NCI-H526 (cell line): ENCODE measurements at places on chromosomes 5 and 9.

DNA sequence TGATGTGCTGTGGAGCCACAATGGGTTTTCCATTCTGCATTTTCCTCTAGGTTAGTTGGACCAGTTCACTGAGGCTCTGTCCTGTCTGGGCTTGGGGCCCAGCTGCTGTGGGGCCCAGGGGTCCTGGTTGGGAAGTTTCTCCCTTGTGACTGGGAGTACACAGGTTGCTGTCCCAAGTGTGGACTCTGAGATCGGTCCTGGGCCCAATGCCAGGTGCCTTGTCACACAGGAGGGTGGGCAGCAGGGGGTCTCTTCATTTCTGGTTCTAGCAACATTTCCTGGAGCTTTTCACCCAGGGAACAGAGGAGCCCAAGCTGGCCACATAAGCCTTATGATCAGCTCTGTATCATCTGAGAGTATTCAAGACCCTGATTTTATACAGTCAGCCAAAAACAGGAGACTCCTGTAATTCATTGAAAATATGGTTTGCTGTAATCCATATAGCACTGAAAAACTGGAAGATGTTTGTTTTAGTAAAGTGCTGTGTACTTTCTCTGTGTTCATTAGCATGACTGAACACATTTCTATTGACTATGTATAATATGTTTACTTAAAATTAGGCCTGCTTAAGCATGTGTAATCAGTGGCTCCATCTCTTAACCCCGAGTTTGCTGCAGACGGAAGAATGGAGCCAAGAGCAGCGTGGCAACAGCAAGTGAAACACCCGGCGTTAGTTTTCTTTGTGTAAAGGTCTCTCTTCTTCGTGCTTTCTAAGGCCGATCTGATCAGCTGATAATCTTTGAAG, 62.5 kb downstream of the MVB12B start:
- no peak for DNase-seq

DNA sequence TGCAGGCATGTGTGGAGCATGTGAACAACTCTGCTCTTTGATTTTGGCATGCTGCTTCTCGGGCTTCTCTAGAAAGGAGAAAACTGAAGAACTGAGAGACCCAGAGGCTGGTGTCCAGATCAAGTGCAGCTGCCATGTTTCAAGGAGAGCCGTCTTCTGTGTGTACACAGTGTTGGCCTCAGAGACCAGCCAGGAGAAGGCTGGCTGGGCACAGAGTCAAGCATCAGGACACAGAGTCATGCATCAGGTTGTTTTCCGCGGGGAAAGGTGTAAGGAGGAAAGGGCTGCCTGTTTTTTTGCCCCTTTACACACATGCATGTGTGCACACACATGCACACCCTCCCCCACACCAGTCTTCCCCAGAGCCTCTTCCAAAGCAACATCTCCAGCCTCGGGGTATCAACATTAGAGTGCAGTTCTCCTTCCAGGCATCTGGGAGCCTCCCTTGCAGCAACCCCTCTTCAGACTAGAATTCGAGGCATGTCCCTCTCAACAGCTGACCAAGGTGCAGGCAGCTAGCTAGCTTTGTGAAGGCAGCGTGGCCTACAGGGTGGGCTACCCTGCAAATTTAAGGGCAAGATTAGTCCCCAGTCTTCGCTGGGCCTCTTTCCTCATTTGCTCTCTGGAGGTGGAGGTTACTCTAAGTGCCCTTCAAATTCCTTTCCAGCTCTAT, 180.9 kb downstream of the AOPEP start:
- DNase-seq = no peak

- DNase-seq = no peak
Observed at GRCh38 chr9:131126059-131126426, 657 bp downstream of the NUP214 start.

DNA sequence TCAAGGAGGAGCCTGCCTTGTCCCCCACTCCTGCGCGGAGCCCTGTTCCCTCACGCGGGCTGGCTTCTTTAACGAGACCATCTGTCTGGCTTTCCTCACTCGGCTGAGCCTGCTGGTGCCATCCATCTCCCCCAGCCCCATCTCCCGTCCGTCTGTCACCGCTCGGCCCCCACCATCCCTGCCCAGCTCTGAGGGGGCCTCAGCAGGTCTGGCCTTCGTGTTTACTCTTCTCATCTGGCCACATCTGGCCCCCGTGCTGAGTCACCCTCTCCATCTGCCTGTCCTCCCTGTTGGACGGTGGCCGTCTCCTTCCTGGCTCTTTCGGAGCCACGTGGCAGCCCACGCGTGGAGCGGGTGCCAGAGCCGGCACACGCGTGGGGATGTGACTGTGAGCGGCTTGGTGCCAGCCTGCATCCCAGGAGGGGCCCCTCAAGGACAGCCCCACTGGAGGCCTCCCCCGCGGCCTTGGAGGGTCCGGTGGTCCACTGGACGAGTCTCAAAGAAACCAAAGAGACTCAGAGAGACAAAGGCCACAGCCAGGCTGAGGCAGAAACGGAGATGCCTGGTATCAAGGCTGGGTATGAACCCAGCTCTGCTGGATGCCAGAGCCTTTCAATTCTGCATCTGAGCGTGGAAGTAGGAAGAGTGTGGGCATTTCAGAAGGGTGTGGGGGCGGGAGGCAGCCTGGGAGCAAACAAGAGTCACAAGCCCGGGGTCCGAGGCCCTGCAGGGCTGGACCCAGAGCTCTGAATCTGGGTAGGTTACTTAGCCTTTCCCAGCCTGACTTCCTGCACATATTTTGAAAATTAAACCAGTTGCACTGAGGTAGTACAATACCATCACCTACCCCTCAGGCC, 76.7 kb upstream of the UNC5A start:
- DNase-seq = no peak

DNA sequence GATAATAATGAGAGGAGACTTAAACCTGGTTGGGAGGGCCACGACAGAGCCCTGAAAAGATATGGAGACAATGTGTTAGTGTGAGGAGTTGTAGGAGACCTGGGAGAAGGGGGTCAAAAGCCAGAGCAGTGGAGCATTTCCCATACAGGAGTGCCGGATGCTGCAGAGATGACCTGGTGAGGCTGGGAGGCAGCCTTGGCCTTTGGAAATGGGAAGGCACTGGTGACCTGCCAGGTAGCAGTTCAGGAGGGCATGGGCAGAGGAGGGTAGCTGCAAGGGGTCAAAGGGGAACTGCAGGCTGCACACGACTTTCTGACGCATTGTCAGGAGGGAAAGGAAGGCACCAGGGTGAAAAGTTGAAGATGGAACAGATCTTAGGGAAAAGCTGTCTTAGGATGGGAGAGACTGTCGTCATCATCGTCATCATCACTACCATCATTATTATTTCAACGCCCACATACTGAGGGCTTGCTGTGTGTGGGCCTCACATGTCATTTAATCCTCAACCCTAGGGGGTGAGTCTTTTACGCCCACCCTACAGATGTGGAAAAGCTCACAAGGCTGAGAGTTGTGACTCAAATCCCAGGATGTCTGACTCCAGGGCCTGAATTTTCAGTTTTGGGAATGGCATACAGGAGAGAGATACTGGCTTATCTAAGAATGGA, 13.3 kb downstream of the ARAP3 start:
- no peak for DNase-seq

DNA sequence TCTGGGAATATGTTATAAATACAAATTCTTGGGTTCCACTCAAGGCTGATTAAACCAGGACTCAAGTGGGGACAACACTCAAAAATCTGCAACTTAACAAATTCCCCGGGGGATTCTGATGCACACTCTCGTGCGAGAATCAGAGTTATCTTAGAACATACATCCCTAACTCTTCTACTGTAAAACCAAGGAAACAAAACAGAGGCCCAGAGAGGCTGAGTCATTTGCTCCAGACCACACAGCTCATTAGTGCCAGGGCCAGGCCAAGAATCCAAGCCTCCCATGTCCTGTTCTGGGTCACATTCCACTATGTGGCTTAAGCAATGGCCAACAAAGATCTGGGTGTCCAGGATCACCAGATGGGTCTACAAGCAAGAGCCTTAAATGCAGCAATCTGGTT, 166.0 kb downstream of the ADAMTS12 start:
- no peak for DNase-seq

GRCh38 chr9:19408316-19408692, 505 bp upstream of the ACER2 start:
- peak; percentile 49 for DNase-seq

- DNase-seq = no peak
Observed at GRCh38 chr9:118236625-118237024, 532.4 kb downstream of the TLR4 start.

DNA sequence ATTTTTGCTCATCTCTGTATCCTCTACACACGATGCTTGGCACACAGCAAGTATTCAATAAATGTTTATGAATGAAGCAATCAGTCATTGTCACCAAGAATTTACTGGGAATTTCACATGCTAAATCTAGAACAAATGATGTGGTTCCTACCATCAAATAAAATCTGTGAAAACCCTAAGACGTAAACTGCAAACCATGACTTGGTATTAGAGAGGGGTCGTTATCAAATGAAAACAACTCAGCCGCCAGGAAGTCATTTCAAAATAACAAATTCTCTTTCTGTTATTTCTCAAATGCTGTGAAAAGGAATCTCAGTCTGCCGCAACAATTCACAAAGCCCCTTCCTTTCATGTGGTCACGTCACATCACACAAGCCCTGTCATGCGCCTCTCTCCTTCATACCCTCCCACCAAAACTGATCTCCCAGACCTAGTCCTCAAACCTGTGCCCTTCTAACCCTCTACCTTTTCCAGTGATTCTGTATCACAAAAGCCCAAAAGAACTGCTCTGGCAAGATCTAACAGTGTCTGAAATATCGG, 173.6 kb downstream of the DEPDC1B start:
- no peak for DNase-seq

DNA sequence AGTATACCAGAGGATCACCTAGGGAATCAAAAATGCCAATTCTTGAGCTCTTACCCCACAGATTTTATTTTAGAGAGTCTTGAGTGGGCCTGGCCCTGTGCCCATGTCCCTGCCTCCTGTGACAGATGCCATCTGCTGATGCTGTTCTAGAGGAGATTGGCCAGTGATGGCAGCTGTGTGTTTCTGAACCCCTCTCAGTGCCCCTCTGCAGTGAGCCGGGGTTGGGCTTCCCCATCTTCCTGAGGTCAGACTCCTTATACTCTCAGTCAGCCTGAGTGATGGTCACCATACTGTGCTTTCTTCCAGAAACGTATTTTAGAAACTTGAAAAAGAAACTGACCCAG, 6.1 kb downstream of the PTCD2 start:
- no peak for DNase-seq

DNA sequence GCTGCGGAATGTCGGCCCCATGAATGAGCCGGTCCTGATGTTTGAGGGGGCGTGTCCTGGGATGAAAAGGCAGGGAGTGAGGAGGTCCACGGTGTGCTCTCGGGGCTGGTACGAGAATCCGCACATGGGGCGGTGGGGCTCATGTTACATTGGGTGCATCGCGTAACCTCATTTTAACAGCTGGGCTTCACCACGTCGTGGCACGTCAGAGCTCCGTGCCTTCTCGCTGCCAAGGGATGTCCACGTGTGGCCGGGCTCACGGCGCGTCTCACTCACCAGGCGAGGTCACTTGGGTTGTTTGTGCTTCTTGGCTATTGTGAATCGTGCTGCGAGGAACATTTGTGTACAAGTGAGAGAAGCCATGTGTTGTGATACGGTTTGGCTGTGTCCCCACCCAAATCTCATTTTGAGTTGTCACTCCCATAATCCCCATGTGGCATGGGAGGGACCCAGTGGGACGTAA, 29.1 kb upstream of the IRX4 start:
- DNase-seq = no peak

DNA sequence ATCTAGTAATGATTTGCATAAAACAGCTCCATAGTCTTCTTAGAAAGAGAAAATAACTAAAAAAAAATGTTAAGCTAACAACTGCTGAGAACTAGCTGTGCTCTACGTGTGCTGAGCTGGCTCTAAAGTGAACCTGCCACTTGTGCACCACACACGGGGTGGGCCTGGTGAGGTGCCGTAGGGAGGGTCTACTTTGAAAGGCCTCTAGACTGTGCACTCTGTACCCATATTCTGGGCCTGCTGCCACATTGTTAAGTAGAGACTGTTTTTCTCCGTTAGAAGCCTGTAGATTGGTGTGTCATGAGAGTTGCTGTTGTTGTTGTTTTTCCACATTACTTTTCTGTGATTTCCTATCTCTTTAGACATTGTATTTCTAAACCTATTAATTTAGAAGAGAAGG, 93.9 kb downstream of the CD180 start:
- no peak for DNase-seq

GRCh38 chr5:170288551-170288950, 9.0 kb downstream of the LCP2 start:
- no peak for DNase-seq

DNA sequence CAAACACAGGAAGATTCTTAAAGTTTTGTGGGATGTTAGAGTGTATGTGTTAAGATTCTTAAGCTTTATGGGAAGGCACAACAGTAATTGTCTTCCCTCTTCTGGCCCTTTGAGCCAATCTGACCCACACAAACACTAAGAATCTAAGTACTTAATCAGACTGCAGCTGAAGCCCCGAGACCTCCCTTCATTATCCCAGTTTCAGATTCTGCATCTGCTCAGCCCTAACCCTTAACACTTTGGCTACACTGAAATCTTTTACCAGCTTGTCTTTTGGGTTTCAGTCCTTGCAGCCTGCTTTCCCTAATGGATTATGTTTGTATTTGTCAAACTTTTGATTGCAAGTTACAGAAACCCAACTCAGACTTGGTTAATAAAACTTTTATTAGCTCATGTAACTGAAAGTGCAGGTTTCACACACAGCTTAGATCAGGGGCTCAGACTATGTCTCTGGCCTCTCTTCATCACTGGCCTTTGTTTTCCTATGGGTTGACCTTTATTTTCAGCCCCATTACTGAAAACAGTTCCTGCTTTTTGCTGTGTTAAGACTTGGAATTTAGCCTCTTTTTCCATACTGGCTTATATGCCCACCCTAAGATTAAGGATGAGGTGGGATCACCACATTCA, 71.5 kb downstream of the COX7C start:
- no peak for DNase-seq

DNA sequence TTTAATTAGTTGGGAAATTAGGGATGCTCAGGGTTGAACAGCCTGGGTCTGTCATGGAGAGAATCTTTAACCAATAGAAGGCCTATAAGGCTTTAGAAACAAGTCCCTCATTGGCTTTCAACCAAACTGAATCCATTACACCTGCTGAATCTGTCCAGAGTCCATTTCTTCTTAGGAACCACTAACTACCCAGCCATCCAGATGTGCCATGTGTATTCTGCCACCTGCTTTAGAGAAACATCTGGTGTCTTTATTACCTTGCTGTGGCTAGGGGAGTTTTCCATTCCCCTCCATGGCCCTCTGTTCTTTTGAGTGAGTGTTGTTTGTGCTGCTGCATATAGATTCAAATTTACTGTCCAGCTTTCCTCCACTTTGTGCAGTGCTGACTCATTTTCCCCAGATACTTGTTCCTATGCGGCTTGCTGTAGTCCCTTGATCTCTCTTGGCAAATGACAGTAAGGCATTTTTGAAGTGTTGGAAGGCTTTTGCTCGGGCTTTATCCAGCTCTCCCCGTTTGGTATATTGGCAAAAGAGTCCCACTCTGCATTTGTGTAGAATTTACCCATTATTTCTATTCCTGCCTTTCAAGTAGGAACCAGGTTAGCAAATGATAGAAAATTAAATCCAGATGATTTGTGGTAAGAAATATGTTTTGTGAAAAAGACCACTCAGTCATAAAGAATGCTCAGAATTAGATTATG, 54.6 kb downstream of the NLN start:
- no peak for DNase-seq

GRCh38 chr9:92671323-92671722, 1.4 kb upstream of the IPPK start:
- DNase-seq = no peak
